ENCODE measurements at places on chromosomes 3 and 15. TPM values are rescaled to one million over a fixed set of nuclear protein-coding genes. Genes with fewer than 3 reads are reported as not detected.

The PRRT3 gene
- 8.1 TPM for total RNA-seq

The SLC24A5 gene
- total RNA-seq, result not detected

The BCL6 gene
- 42.9 TPM for total RNA-seq

The GUCA1C gene
- total RNA-seq, result not detected

The TM2D3 gene
- total RNA-seq, result 34.3 TPM

GRCh38 chr3:8712045-8712907 is 21.3 kb upstream of the CAV3 start:
- no peak overlapping the region for H3K4me3 ChIP-seq
- no peaks in the 10 kb centered on the region for H3K36me3 ChIP-seq
- H3K27ac ChIP-seq, result no peak overlapping the region
- peaks cover 2% of the 10 kb centered on the region for H3K27me3 ChIP-seq
- H3K4me1 ChIP-seq, result no peaks in the 10 kb centered on the region

DNA sequence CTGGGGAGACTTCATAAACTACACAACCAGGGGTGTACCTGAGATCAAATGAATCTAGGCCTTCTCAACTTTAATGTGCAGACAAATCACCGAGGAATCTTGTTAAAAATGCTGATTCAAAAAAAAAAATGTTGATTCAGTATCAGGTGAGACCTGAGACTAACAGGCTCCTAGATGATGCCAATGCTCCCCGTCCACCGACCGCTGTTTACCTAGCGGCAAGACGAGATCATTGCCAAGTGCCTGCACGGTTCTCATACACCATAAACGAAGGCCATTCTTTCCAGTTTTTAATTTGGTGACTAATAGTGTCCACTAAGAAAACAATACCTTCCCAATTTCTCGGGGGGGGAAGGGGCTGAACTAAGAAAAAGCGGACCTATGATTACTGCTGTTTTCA is 2.5 kb upstream of the FSIP1 start:
- peaks cover 2% of the 10 kb centered on the region for H3K36me3 ChIP-seq
- H3K4me3 ChIP-seq, result no peak overlapping the region
- no peaks in the 10 kb centered on the region for H3K27me3 ChIP-seq
- DNase-seq, result no peak
- peak overlapping the region; percentile 56 for H3K27ac ChIP-seq
- H3K4me1 ChIP-seq, result peaks cover 57% of the 10 kb centered on the region

GRCh38 chr15:40844696-40845030 is 815 bp downstream of the SPINT1 start:
- peak overlapping the region; percentile 62 for H3K27ac ChIP-seq
- H3K4me3 ChIP-seq, result peak overlapping the region; percentile 81
- H3K27me3 ChIP-seq, result peaks cover 6% of the 10 kb centered on the region
- peaks cover 26% of the 10 kb centered on the region for H3K4me1 ChIP-seq

DNA sequence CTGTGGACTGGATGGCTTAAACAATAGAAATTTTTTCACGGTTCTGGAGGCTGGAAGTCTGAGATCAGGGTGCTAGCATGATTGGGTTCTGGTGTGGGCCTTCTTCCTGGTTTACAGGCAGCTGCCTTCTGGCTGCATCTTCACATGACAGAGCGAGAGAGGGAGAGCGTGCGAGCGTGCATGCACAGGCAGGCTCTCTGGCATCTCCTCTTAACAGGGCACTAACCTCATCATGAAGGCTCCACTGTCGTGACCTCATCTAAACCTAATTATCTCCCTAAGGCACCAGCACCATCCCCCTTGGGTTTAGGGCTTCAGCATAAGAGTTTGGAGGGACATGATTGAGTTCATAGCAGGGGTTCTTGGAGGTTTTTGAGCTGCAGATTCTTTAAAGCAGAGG is 292.0 kb upstream of the C2CD4B start:
- H3K36me3 ChIP-seq, result no peaks in the 10 kb centered on the region
- no peak for DNase-seq
- no peak overlapping the region for H3K4me3 ChIP-seq
- H3K4me1 ChIP-seq, result no peaks in the 10 kb centered on the region
- no peak overlapping the region for H3K27ac ChIP-seq
- no peaks in the 10 kb centered on the region for H3K27me3 ChIP-seq

DNA sequence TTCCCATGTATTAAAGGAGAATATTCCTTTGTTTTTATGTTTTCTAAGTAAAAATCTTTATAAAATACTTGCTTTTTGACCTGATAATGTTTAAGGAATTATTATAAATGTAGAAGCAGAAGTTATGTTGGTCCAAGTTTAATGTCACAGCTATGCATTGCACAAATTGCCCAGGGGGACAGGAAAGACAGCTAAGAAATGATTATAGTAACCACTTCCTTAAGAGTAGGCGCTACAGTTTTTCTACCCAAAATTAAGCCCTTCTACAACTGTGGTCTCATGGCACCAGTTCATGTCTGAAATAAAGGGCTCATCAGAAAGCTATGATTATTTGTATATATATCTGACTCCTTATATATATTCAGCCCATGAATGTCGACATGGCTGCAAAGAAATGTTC is 176.4 kb downstream of the GBE1 start:
- no peak for DNase-seq
- H3K4me1 ChIP-seq, result no peaks in the 10 kb centered on the region

GRCh38 chr3:95464346-95464745 is 1350.0 kb upstream of the EPHA6 start:
- H3K36me3 ChIP-seq, result no peaks in the 10 kb centered on the region
- DNase-seq, result no peak
- no peaks in the 10 kb centered on the region for H3K27me3 ChIP-seq

DNA sequence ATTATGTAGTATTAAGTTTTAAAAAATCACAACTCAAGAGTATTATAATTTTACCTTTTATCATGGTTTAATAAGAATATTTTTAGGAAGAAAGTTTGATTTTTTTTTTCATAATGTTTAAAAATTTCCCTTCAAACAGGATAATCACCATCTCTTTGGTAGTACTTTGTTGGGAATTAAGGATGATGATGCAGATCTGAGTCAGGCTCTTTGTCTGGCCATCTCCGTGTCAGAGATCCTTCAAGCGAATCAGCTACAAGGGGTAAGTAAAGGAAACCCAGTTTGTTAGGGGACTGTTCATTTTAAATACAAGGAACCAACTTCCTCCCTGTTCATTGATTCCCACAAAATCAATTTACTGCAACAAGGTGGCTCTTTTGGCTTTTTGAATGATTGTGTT is 36.8 kb upstream of the NIT2 start:
- H3K4me1 ChIP-seq, result no peaks in the 10 kb centered on the region
- H3K27me3 ChIP-seq, result no peaks in the 10 kb centered on the region
- no peak overlapping the region for H3K4me3 ChIP-seq
- H3K27ac ChIP-seq, result no peak overlapping the region

GRCh38 chr15:45906230-45906629 is 271.4 kb downstream of the SQOR start:
- H3K27me3 ChIP-seq, result peaks cover 3% of the 10 kb centered on the region
- no peaks in the 10 kb centered on the region for H3K36me3 ChIP-seq
- no peak overlapping the region for H3K27ac ChIP-seq
- DNase-seq, result no peak
- no peak overlapping the region for H3K4me3 ChIP-seq

- H3K27me3 ChIP-seq, result no peaks in the 10 kb centered on the region
- no peak for DNase-seq
- H3K4me3 ChIP-seq, result no peak overlapping the region
- H3K36me3 ChIP-seq, result peaks cover 47% of the 10 kb centered on the region
- H3K4me1 ChIP-seq, result peaks cover 11% of the 10 kb centered on the region
Observed at GRCh38 chr3:37301980-37302708, 127.8 kb upstream of the LRRFIP2 start.

- no peak overlapping the region for H3K4me3 ChIP-seq
- H3K27me3 ChIP-seq, result no peaks in the 10 kb centered on the region
- H3K4me1 ChIP-seq, result peaks cover 21% of the 10 kb centered on the region
Observed at GRCh38 chr3:45057557-45057956, 31.5 kb downstream of the CLEC3B start.
